Epithelial cell of prostate (primary cell): ENCODE measurements at places on chromosomes 16 and 17.
A peak's percentile ranks its signal among the peaks of the same experiment; 100 is the strongest.

- peak; percentile 75 for DNase-seq
Observed at GRCh38 chr17:49110509-49110908, 22.1 kb upstream of the B4GALNT2 start.

- no peak for DNase-seq
Observed at GRCh38 chr16:58205276-58206036, 7.5 kb upstream of the CSNK2A2 start.

GRCh38 chr16:969508-970385, 1.0 kb downstream of the LMF1 start:
- DNase-seq, result no peak

DNA sequence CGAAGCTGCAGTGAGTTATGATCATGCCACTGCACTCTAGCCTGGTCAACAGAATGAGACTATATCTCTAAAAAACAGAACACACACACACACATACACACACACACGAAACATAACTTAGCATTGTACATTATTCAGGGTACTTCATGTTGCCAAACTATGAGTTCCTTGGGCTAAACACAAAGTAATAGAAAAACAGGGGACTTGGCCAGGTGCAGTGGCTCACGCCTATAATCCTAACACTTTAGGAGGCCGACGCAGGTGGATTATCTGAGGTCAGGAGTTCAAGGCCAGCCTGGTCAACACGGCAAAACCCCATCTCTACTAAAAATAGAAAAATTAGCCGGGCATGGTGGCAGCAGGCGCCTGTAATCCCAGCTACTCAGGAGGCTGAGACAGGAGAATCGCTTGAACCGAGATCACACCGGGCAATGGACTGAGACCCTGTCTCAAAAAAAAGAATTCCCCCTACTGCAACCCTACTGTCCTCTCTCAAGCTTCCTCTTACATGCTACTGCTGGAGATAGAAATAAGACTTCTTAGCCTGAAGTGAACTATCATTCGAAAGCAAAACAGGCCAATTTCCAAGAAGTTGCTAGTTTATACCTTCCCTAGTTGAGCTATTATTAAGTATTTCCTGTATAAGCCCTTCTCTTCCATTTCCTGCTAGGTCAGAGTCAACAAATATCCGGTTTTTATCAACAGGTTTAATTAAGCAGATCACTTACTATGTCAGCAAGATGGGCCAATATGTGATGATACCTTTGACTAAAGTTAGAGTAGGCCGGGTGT, 7.2 kb downstream of the LSM12 start:
- no peak for DNase-seq

GRCh38 chr16:715477-716199, 720 bp downstream of the METRN start:
- no peak for DNase-seq

DNA sequence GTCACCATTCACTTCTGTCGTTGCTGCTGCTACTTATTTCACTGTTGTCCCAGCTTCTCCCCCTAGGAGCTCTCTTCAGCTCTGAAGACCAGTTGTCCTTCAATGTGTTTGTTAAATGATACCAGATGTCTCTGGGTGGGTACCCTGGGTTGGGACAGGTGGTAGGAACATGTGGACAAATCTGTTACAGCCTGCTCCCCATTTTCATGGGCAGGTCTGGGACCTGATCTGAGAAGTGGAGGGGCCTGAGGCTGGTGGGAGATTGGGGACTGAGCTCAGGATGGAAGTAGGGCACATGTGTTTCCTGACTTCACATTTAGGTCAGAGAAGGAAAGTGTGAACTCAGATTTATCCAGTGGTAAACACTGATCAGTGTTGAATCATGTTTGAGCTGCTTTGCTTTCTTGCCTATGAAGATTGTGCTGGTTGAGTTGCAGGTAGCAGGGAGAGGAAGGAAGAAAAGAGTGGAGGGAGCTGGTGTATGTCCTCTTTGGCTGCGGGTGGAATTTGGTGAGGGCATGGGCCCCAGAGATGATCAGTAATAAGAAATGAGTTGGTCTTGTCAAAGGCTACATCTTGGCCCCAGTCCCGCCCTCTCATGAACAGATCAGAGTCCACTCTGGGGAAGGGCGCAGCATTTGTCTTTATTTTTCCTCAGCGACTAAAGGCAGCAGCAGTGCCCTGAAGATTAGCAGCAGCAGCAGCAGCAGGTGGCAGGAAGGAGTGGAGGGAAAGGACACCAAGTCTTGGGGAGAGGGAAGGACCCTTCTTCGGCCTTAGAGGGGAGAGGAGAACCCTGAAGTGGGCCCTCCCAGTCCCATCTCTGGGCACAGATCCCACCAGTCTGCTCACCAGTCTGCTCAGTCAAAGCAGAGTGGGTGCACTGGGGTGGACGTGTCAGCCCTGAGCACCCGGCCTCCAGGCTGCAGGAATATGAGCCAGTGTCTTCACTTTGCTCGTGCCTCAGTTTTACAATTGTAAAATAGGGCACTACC, 6.1 kb upstream of the EFTUD2 start:
- DNase-seq, result no peak

- no peak for DNase-seq
Observed at GRCh38 chr16:47196457-47196856, 52.7 kb upstream of the NETO2 start.

- DNase-seq, result no peak
Observed at GRCh38 chr16:74586948-74587347, 20.0 kb downstream of the GLG1 start.

GRCh38 chr16:89412811-89413210, 77.5 kb downstream of the ANKRD11 start:
- DNase-seq, result no peak

- DNase-seq, result no peak
Observed at GRCh38 chr17:41548844-41549595, 20.9 kb upstream of the KRT19 start.

DNA sequence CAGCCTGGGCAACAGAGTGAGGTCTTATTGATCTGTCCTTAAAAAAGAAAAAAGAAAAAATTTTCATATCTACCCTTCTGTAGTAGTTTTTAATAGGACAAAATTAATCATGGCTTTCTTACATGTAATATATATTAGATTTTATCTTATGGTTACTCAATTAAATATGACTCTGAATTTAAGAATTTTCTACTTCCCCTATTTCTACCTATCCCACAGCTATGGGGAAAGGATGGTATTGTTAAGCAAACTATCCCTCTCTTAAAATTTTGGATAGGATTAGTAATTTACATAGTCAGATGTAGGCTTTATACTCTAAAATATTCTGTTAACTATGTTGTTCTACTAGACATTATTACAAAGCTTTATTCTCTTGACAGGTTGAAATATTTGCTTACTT, 62.5 kb downstream of the NQO1 start:
- no peak for DNase-seq

DNA sequence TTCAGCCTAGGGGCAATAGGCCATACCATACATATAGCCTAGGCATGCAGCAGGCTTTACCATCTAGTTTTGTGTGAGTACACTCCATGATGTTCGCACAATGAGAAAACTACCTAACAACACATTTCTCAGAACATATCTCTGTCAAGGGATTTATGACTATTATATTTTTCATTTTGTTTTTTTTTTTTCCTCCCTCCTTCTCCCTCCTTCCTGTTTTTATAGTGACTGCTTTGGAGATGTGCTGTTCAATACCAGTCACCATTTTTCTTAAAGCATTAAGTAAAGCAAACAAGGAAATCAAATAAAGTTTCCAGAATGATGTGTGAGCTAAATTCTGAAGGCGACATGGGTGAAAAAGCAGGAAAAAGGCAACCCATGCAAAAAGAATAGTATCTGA, 194.6 kb downstream of the STX8 start:
- DNase-seq, result no peak

DNA sequence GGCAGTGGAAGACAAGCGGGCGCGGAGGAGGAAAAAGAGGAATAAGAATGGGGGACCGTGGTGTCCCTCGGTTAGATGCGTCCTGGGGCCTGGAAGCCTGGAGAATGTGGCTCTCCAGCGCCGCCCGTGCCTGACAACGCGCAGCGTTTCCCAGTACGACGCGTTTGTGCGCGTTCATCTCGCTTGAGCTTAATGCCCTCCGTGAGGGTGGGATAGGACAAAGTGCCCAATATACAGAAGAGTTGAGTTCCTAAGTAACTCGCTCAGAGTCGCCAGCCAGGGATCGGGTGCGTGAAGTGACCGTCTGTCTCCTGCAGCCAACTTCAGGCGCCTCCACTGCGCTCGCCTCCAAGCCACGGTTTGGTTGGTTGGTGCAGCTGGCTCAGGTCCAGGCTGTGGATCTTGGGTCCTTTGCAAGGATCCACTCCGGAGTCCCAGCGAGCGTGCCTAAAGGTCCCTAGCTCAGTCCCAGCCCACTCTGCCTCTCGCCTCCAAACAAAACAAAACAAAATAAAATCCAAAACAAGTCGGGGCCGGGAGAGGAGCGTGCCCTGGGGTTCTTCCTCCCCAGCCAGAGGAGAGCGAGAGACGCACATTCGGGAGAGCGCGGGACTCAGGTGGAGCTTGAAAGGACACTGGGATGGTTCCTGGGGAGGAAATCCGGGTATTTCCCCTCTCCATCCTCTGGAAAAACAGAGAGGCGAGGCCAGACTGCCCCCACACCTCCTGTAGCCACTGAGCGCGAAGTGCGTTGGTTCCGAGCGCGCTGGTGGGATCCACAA, 974 bp downstream of the GALR2 start:
- DNase-seq, result no peak

- DNase-seq, result no peak
Observed at GRCh38 chr17:48639982-48640857, 14.1 kb upstream of the HOXB9 start.

DNA sequence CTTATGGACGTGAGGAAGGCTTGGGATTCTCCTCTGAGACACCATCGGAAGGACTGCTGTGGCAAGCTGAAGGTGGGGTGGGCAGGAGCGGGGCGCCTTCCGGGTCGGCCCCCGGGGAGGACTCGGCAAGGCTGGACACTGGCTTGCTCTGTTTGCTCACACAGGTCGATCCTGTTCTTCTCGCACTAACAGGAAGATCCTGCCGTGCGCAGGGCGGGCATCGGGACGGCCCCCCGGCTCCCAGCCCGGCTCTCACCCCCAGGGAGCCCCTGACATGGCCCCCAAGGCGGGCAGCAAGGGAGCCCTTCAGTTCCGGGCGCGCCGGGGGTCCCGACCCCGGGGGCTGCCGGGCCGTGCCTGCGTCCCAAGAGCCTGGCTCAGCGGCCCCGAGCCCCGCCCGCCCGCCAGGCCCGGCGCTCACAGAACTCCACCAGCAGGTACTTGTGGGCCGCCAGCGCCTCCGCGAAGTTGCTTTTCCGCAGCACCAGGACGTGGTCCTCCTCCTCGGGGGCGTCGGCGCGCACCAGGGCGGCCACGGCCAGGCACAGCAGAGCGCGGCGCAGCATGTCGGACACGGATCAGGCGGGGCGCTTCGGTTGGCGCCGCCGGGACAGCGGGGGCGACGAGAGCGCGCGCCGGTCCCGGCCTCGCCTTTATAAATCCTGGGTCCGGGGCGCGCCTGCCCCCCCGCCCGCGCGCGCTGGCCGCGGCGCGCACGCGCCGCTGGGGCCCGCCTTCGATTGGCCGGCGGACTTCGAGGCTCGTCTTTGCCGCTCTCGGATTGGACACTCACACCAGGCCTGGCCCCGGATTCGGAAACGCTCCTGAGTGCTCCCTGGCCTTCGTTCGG, at the start of gene P4HB:
TSS of gene P4HB (minus strand) at position 630 of the 850 bp plus-strand sequence. CDS start at position 566, 64 bp downstream.
- DNase-seq, result no peak

- no peak for DNase-seq
Observed at GRCh38 chr16:88503374-88503770, 50.3 kb downstream of the ZFPM1 start.
